ENCODE measurements at places on chromosomes 3 and 15. TPM values are rescaled to one million over a fixed set of nuclear protein-coding genes. Genes with fewer than 3 reads are reported as not detected.

DNA sequence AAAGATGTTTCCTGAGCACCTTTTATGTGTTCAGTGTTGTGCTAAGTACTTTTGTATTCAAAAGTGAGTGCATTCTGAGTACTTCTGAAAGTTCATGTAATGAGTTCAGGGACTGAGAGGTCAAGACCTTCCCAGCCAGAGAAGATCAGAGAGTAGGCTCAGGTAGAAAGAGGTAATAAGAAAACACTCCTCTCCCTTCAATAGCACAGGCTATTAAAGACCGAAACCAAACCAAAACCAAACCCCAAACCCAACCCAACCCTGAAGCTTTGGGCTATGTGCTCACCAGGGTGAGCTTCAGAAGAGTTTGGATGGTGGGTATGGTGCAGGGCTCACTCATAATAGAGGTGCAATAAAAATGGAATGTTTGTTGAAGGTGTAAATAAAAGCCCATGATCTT is 76.7 kb upstream of the FAM3D start:
- DNase-seq = no peak
- H3K36me3 ChIP-seq = no peaks in the 10 kb centered on the region
- no peaks in the 10 kb centered on the region for H3K27me3 ChIP-seq
- H3K4me1 ChIP-seq = no peaks in the 10 kb centered on the region

DNA sequence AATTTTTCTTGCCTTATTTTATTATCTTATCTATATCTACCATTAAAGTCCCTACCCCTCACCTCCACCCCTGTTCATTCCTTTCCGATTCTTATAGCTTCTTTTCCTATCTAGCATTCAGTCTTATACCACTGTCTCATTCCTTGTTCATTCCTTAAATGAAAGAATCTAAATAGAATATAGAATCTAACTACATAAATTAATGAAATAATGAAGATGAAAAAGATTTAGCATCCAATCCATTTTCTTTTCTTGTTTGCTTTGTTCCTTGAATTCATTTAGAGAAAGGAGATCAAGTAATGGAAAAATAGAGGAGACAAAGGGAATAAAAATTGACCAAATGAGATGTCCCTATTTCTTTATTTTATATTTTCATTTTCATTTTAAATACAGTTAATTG is 67.2 kb downstream of the OPA1 start:
- H3K4me1 ChIP-seq = no peaks in the 10 kb centered on the region
- no peaks in the 10 kb centered on the region for H3K36me3 ChIP-seq
- H3K4me3 ChIP-seq = no peak overlapping the region
- no peak overlapping the region for H3K27ac ChIP-seq
- no peak for DNase-seq

The COL8A1 gene
- total RNA-seq = 2.4 TPM

DNA sequence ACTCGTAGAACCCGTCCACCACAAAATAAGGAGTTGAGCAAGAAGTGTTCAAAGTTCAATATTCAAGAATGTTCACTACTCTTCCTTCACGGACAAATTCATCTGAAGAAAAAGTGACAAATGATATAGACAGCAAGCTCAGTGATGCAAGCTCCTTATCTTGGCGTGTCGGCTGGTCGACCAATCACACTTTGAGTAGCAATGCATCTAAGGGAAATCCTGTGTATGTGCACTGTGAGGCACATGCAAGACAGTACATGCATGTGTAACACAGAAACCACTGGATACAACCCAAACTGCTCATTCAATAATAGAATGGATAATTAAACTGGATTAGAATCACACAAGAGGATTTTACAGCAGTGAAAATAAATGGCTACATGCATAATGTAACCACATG is 64.4 kb upstream of the CSPG5 start:
- H3K27me3 ChIP-seq = no peaks in the 10 kb centered on the region
- H3K4me1 ChIP-seq = no peaks in the 10 kb centered on the region
- no peak overlapping the region for H3K27ac ChIP-seq
- no peak overlapping the region for H3K4me3 ChIP-seq
- no peaks in the 10 kb centered on the region for H3K36me3 ChIP-seq
- DNase-seq = no peak

DNA sequence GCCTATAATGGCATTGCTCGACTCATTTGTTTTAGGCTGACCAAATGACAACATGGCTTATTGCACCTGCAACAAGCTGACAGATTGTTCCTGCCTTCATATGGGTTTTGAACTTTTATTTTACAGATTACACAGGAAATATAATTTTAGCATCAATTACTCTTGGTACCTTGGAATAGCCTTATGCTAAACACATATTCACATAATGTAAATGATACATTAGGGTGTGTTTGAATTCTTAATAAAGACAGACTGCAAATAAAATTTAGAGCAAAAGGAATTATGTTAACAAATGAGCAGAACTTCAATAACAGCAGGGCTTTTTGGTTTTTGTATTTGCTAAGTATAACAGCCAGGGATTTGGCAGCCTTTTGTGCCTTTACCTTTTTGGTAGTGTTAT is 51.9 kb upstream of the TMC3 start:
- no peak overlapping the region for H3K27ac ChIP-seq
- H3K4me1 ChIP-seq = no peaks in the 10 kb centered on the region
- H3K27me3 ChIP-seq = no peaks in the 10 kb centered on the region
- no peak overlapping the region for H3K4me3 ChIP-seq
- no peaks in the 10 kb centered on the region for H3K36me3 ChIP-seq
- DNase-seq = no peak

DNA sequence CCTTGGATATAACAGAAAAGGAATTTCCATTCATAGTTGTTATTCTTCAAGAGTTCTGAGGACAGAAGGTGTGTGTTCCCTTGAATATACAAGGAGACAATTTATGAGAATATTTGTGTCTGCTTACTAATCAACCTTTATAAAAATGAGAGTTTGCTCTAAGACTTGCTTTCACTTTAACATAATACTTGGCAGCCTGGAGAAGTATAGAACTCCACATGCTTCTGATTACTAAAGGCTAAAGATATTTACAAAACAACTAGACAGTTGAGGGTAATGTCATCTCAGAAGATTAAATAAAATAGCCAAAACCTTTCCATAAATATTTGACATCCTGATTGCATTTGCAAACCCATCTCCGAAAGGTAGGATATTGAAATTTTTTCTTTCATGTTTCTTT is 727.1 kb upstream of the NAALADL2 start:
- DNase-seq = no peak
- no peak overlapping the region for H3K4me3 ChIP-seq
- H3K36me3 ChIP-seq = no peaks in the 10 kb centered on the region

DNA sequence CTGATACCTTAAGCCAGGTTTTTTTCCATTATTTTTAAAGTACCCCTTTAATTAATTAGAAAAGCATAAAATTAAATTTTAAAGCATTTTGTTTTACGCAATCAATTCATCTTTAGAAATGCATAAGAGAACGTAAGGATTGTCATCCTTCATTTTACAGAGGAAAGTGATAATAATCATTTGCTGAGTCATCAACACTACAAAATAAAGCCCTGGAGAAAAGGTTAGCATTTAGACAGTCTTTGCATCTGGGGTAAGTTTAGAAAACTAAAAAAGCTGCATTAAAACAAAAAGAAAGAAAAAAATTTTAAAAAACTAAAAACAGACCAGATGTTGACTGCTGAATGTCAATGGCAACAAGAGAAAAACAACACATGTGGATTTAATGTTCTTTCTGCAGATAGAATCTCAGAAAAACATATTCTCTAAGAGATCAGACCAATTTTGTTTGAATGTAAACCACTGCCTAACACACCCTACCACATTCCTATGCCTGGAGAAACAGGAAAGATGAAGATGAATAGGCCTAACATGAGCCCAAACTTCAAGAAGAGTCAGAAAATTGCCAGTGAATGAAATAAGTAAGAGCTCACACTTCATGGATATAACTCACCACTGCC is 59.9 kb downstream of the SUCNR1 start:
- no peak for DNase-seq
- peak overlapping the region; percentile 23 for H3K27ac ChIP-seq
- H3K36me3 ChIP-seq = no peaks in the 10 kb centered on the region
- H3K4me1 ChIP-seq = no peaks in the 10 kb centered on the region
- no peak overlapping the region for H3K4me3 ChIP-seq

The CHST13 gene
- total RNA-seq = 31.5 TPM

GRCh38 chr15:98700519-98700918 is 52.2 kb downstream of the IGF1R start:
- H3K27me3 ChIP-seq = no peaks in the 10 kb centered on the region
- no peak overlapping the region for H3K27ac ChIP-seq
- DNase-seq = no peak

GRCh38 chr15:49225572-49226281 is 55.7 kb downstream of the GALK2 start:
- no peaks in the 10 kb centered on the region for H3K4me1 ChIP-seq
- H3K36me3 ChIP-seq = no peaks in the 10 kb centered on the region
- DNase-seq = peak; percentile 45
- H3K27me3 ChIP-seq = no peaks in the 10 kb centered on the region
- no peak overlapping the region for H3K4me3 ChIP-seq
- H3K27ac ChIP-seq = no peak overlapping the region

DNA sequence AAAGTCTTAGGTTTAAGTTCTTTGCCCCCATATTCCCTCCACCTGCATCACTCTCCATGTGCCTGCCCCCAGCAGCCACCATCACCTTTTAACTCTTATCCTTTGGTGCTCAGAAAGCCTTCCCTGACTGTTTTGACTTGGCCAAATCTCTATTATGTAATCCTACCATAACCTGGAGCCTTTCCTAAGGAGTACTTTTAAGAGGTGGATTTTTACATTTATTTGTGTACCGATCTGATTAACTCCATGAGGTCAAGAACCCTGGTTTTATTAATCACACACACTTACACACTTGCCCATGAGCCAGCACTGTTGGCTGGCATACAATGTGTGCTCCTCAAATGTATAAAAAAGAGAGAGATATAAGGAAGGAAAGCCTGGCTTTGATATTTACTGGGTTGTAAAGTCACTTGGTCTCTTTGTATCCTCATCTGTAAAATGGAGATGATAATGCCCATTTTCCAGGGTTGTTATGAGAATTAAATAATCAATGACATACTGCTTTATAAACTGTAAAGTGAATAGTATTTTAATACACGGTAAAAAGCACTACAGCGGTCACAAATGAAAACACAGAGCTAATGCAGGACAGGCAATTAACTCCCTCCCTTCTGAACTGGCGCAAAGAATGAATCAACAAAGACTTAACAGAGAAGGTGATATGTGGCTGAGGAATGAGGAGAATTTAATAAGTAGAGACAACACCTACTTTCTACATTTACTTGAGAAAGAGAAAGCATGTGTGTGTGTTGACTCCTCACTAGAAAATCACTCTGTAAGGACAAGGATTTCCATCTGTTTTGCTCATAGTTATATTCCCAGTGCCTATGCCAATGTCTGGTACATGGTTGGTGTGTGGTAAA is 45.4 kb downstream of the ATP13A4 start:
- H3K27ac ChIP-seq = peak overlapping the region; percentile 12
- no peak for DNase-seq
- no peaks in the 10 kb centered on the region for H3K36me3 ChIP-seq

DNA sequence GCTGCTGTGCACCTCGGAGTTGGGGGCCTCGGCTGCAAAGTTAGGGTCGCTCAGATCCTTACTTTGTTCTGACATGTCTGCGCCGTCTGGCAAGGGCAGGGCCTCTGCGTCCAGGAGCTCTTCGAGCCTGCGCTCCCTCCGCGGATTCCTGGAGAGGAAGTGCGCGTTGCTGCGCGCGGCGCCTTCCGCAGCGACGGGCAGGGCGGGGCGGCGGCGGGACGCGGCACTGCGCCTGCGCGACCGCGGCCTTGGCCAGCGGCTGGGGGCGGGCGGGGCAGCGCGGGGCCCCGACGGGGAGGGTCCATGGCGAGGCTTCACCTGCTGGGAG is at the start of gene NDN:
NDN (minus strand) TSS at position 163 of the 328 bp plus-strand sequence; CDS start at position 75, 88 bp downstream.
- H3K27ac ChIP-seq = peak within 1 kb of the TSS; percentile 78
- H3K4me1 ChIP-seq = peaks cover 16% of the 10 kb centered on the region
- H3K4me3 ChIP-seq = peak within 1 kb of the TSS; percentile 87
- H3K36me3 ChIP-seq = no peaks in the 10 kb centered on the region
- peak; percentile 82 for DNase-seq

The IGSF11 gene
- 0.40 TPM for total RNA-seq

The IQCF5 gene
- total RNA-seq = not detected

DNA sequence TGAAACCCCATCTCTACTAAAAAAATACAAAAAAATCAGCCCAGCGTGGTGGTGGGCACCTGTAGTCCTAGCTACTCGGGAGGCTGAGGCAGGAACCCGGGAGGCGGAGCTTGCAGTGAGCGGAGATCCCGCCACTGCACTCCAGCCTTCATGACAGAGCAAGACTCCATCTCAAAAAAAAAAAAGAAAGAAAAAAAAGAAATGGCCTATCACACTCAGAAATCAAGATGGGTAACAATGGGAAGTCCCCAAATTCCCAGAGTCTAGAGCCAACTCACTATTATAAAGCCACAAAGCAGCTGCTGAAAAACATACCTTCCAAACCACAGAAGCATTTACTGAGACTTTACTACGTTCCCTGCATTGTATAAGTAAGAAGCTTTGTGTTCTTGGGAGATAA is 7.5 kb downstream of the HDGFL3 start:
- no peak overlapping the region for H3K27ac ChIP-seq
- H3K4me3 ChIP-seq = no peak overlapping the region
- H3K27me3 ChIP-seq = no peaks in the 10 kb centered on the region
- peaks cover 3% of the 10 kb centered on the region for H3K4me1 ChIP-seq

DNA sequence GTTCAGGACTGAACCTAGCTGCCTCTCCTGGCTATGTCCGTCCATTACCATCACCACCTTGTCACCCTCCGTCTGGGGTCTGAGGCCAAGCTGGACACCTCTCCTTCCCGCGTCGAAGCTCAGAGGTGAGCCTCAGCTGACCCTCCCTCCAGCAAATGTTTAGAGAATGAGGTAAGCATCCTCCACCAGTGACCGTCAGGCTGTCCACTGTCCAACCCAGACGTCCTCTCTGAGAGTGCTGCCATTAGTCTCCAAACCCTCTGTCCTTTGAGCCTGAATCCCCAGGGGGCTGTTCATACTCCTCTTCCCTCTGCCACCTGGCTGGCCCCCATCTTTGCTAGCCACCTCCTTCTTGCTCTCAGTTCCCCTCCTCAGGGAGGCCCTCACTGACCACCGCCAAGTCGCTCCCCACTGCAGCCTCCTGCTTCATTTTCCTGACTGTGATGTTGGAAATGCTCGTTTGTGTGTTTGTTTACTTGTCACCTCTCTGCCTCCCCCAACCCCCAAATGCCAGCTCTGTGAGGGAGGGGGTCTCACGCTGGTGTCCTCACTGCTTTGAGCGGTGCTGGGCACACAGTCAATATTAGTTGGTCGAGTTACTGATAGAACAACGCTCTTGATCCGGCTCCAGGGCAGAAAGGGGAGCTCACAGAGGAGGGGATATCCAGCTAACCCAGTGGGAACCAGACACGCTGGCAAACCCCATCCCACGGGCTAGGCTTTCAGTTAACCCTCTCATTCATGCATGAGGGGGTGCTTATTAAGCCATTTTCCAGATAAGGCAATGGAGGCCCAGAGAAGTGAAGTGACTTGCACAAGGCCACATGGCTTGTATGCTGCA is 64.9 kb downstream of the IQSEC1 start:
- no peak for DNase-seq
- no peaks in the 10 kb centered on the region for H3K27me3 ChIP-seq
- H3K4me1 ChIP-seq = no peaks in the 10 kb centered on the region
- H3K27ac ChIP-seq = no peak overlapping the region
- H3K36me3 ChIP-seq = no peaks in the 10 kb centered on the region
- no peak overlapping the region for H3K4me3 ChIP-seq

The CLRN1 gene
- total RNA-seq = not detected

The CACNA1D gene
- 30.1 TPM for total RNA-seq

- no peaks in the 10 kb centered on the region for H3K36me3 ChIP-seq
- no peak overlapping the region for H3K4me3 ChIP-seq
- no peaks in the 10 kb centered on the region for H3K27me3 ChIP-seq
- H3K4me1 ChIP-seq = no peaks in the 10 kb centered on the region
- no peak overlapping the region for H3K27ac ChIP-seq
Observed at GRCh38 chr3:10723991-10724390, 92.0 kb upstream of the SLC6A11 start.

The SLC12A1 gene
- not detected for total RNA-seq
